ENCODE measurements at places on chromosomes 13 and 19.

DNA sequence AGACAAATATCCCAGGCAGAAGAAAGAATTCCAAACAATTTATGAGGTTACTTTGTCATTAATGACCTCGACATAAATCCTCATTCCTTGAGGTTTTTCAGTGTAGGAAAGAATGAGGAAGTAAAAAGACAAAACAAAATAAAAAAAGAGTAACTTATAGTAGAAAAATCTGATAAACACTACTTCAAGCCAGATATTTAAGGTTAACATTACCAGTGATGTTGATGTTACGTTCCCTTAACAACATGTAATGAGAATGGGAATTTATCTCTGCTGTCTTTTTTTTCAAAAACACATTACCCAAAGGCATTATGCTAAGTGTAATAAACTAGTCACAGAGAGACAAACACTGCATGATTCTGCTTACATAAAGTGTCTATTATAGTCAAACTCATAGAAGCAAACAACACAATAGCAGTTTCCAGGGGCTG, 935.1 kb downstream of the SLITRK1 start:
- DNase-seq = no peak

- no peak for DNase-seq
Measured at GRCh38 chr13:106415971-106416370, 119.5 kb downstream of the EFNB2 start.

DNA sequence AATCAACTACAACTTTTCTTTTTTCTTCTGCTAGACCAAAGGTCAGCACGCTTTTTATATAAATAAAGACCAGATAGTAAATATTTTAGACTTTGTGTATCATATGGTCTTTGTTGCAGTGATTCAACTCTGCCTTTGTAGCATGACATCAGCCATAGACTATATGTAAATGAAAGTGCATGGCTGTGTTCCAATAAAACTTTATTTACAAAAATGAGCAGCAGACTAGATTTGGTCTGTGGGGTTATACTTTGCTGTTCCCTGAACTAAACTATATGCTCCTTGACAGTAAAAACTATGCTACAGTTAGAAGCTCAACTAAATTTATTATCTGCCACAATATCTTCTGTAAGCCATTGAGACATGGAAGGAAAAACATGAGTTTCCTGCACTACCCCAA, 100.0 kb downstream of the RNASEH2B start:
- DNase-seq = no peak

GRCh38 chr13:50512474-50513299, 330.8 kb downstream of the DLEU7 start:
- DNase-seq = no peak

DNA sequence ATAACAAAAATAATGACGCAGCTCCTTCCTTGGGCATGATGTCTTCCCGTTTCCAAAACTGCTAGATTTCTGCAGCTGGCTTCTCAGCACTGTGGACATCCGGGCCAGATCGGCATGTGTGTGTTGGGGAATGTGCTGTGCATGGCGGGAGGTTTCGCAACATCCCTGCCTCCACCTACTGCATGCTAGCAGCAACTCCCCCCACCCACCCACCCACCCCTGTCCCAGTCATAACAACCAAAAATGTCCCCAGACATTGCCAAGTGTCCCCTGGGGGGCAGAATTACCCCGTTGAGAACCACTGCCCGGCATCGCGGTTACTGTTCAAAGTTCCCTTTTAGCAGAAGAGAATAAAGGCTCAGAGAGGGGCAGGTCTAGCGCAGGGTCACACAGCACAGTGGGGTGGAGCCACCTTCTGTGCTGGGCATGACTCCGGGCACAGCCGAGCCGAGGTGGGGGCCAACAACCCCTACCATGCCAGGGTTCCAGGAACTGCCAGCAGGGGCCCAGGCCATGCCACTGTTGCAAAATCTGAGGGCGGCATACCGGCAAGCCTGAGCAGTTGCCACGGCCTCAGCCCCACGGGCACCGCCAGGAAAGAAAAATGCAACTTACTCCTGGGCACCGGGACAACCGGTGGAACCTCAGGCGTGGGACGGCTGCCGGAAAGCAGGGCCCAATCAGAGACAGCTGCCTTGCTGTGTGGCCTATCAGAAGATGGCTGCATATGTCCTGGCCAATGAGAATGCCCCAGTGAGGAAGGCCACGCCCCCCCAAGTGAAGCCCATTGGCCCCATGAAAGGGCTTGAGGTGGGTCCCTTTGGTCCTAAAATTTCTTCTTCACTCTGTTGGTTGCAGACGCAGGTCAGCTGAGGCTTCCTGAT, 22.5 kb upstream of the NFIC start:
- no peak for DNase-seq

GRCh38 chr13:34420702-34421346, 521.2 kb upstream of the NBEA start:
- DNase-seq = no peak

- DNase-seq = no peak
Measured at GRCh38 chr13:87798536-87798935, 127.4 kb downstream of the SLITRK5 start.

- DNase-seq = no peak
Measured at GRCh38 chr13:112880221-112880641, 88.8 kb upstream of the MCF2L start.

- no peak for DNase-seq
Measured at GRCh38 chr13:110208116-110208515, 98.8 kb downstream of the COL4A1 start.

- DNase-seq = no peak
Measured at GRCh38 chr13:113338451-113338850, 25.5 kb downstream of the GRTP1 start.

DNA sequence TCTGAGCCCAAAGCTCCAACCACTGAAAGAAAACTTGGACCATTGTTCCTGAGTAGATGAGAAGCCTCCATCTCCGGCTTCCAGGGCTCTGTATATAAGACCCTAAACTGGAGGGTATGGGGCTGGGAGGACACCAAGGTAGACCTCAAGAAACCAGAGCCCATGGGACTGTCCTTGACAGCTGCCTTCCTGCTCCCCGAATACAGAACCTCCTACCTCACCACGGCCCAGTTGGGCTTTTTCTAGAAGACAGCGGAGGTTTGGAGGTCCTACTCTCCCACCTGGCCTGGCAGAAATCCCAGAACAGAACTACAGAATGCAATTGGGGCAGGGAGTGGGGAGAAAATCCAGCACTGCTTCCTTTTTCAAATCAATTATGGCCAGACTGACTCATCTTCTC, 177.3 kb upstream of the ZNF507 start:
- DNase-seq = no peak

DNA sequence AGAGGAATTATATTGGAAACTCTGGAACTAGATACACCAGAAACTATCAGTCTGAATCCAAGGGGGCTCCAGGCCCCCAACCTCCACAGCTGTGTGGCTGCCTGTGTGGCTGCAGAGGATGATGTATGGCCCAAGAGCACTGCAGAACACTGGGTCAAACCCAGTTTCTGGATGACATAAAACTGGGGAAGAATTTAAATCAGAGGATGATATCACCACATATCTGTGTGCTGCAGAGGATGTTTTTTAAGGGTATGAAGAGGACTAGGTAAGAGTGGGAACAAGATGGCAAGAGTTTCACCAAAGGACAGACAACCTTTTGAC, 226.4 kb downstream of the SUCLA2 start:
- no peak for DNase-seq

DNA sequence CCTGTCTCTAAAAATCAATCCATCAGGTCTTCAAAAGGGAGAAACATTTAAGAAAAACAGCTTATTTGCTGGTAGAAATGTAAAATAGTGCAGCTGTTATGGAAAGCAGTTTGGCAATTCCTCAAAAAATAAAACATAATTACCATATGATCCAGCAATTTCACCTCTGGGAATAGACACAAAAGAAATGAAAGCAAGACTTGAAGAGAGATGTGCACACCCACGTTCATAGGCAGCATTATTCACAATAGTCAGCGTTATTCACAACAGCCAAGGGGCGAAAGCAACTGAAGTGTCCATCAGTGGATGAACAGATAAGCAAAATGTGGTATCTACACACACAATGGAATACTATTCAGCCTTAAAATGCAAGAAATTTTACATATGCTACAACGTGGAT, 45.1 kb upstream of the DOCK9 start:
- DNase-seq = no peak

- DNase-seq = no peak
Measured at GRCh38 chr19:48558018-48558684, 6.2 kb downstream of the SULT2B1 start.

- DNase-seq = no peak
Measured at GRCh38 chr13:44350775-44351504, 22.7 kb upstream of the SERP2 start.

DNA sequence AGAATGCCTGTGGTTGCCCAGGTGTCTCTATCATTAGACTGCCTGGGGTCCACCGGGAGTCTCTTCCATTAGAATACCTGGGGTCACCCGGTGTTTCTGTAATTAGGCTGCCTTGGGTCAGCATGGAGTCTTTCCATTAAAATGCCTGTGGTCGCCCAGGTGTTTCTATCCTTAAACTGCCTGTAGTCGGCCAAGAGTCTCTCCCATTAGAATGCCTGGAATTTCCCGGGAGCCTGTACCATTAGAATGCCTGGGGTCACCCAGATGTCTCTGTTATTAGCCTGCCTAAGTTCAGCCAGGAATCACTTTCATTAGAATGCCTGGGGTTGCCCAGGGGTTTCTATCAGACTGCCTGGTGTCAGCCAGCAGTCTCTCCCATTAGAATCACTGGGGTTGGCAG, 1492.8 kb downstream of the UQCRFS1 start:
- DNase-seq = no peak

DNA sequence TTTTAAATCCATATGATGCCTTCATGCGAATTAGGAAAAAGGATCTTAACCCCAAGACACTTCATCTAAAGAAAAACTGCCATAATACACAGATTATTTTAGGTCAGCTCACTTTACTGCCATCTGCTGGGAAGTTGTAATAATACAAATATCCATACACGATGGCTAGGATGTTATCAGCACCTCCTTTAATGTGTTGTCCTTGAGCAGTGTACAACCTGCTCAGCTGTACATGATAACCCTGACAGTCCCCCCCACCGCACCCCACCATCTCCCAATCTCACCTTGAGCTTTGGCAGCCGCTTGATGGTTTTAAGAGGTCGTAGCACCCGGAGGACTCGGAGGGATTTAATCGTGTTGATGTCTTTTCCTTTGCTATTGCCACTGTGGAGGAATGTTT, 112.2 kb downstream of the IER2 start:
- DNase-seq = no peak

GRCh38 chr19:4233282-4233853, 4.0 kb downstream of the EBI3 start:
- DNase-seq = no peak
